ENCODE measurements at places on chromosomes 5 and 9.

DNA sequence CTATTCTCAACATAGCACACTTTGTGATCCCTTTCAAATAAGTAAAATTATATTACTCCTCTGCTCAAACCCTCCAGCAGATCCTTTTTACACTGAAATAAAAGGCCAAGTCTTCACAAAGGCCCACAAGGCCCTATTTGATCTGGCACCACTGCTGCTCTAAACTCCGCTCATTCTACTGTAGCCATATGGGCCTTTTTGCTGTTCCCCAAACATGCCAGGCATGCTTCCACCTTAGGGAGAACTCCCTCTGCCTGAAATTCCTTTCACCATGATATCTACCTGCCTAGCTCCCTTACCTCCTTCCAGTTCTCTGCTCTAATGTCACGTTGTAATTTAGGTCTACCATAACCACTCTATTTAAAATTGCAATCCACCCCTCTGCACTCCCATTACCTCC is 28.3 kb downstream of the NRG2 start:
- no peak for DNase-seq

DNA sequence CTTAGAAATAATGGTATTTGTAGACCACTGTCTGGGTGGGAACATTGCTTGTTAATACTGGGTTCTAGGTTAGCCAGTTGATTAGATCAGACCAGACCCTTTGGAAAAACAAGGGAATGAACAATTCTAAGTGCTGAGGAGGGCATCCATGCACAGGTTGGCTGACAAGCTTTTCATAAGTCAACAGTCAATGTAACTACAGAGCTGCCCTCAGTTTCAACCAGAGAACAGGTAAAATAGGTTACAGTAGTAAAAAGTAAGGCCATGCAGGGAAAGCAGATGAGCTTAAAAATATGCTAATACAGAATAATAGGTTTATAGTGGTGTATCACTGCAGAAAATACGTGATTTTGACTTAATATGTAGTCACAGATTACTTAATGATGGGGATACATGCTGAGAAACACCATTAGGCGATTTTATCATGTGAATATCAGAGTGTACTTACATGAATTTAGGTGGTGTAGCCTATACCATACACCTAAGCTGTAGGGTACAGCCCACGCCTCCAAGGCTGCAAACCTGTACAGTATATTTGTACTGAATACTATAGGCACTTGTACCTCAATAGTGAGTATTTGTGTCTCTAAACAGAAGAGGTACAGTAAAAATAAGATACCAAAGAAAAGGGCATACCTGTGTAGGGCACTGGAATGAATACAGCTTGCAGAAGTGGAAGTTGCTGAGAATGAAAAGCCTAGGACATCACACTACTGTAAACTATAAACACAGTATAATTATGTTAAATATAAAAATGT is 6.1 kb upstream of the FGF18 start:
- no peak for DNase-seq

DNA sequence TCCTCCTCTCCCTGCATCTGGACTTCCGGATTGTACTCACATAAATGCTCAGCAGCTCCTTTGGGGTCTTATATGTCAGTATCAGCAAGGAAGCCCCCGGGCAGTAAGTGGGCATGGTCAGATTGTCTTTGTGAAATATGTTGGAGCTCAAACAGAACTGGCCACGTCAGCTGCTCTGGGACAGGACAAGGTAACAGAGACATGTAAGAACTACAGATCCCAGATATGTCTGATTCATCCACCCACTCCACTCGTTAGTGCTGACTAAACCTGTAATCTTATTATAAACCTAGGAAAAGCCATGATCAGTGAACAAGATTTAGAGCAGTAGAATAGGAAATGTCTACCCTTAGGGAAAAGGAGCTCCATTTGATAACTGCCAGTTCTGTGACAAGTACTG is 561.8 kb downstream of the CETN3 start:
- DNase-seq: no peak

GRCh38 chr5:174545926-174546325 is 178.5 kb upstream of the MSX2 start:
- DNase-seq: no peak

DNA sequence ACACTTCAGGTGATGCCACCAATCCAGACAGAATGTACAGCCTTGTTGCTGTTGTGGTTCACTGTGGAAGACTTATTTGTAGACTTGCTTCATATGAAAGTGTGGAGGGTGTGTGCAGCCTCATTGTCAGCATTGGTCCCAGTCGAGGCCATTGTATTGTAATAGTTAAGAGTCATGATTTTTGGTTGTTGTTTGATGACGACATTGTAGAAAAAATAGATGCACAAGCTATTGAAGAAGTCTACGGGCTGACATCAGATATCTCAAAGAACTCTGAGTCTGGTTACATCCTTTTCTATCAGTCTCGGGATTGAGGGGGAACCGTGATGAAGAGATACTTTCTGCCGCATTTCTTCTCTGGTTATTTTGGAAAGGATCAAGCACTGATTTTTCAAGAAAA is 56.4 kb upstream of the TLX3 start:
- DNase-seq: no peak

DNA sequence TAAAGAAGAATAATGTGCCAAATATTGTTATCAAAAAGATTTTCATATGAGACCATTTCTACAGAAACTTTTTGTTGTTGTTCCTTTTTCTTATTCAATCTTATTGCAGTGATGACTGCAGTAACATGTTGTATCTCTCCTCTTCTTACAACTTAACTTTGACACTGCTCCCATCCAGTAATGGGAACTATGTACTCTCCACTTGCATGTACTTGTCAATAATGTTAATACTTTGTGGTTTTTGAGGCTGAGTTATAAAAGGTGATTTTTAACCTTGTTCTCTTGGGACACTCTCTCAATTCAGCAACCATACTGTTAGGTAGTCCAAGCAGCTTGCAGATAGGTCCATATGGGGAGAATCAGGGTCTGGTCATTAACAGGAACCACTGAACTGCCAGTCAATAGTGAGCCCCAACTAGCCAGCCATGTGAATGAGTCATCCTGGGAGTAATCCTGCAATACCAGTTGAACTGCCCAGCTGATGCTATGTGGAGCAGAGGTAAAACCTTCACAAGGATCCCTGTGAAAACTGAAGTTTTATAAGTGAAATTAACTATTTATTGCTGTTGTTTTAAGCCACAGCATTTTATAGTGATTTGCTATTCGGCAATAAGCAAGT is 199.6 kb upstream of the DAB2 start:
- no peak for DNase-seq

DNA sequence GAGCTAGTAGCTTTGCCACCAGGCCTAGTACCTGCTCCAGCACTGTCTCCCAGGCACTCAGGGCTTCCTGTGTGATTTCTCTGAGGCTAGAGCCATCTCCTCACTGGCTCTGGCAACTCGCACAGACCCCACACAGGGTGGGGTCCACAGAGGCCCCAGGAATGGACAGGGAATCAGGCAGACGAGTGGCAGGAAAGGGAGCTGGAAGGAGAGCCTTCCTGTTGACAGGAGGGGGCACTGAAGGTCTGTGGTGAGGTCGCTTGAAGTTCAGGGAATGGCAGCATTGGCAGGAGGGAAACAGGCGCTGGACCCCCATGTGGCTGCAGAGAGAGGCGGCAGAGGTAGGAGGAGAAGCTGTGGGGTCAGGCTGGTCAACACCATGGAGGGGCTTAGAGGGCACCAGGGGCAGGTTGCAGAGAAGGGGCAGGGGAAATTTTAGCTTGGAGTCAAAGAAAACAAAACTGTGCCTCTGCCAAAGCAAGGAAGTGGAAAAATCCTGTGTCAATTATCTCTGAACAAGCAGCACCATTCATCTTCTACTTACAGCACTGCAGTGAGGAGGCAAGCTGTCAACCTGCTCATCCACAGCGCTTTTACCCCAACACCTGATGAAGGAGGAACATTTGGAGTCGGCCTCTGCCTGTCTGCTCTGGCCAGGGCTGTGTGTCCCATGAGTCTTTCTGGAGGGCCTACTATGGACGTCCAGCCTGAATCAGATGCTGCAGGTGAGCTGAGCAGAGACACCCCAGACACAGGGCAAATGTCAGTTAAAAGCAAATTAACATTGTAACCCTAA is 270.2 kb downstream of the FSTL4 start:
- DNase-seq: no peak

- DNase-seq: no peak
These were observed 639.7 kb upstream of the C9orf72 start for GRCh38 chr9:28212979-28213378.

DNA sequence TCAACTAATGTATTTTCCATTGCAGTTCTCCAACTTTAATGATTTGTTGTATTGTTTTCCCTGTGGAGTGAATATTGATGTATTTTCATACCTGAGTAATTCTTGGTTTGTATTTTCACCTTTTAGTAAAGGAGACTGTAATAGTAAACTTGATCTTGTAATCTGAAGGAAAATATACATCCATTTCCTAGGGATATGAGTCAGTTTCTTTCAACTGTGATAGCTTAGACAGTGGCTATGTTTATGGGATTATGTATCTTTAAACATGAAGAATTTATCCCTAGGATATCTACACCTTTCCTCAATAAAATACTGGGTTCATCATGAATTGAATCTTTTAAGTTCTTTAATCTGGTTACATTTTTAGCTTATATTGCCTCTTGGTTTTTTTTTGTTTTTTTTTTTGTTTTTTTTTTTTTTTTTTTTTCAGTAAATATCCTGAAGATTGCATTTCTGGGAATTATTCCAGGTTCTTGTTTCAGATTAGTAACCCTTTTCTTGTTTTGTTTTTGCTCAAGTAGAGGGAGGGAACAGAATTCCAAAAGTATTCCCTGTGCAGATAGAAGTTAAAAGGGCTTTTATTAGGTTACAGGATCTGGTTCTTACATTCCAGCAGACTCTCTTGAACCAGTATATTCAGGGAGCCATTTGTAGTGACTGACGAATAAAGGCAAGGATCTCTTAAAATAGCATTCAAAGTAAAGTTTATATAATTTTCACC is 7.1 kb downstream of the WDR36 start:
- DNase-seq: no peak

- no peak for DNase-seq
These were observed 411.5 kb downstream of the NFIB start for GRCh38 chr9:13902286-13903066.

- no peak for DNase-seq
These were observed 23.1 kb upstream of the QSOX2 start for GRCh38 chr9:136268735-136269134.

DNA sequence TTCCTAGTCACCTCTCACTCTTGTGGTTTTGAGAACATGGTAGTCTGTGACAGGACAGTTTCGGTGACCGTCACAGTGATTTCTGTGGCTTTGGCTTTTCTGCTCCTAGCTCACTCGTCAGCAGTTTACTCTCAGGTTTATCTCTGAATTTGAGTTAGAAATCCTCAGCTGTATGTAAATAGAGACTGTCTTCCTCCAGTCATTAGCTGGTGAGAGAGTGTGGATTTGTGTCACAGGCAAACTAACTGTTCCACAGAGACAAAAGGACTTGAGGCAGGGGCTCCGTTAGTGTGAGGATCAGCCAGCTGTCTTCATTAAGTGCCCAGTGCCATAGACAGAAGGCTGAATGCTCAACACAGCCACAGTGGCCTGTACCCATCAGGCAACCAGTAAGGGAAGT is 131.4 kb downstream of the CD180 start:
- no peak for DNase-seq

GRCh38 chr5:28355831-28356230 is 1317.4 kb upstream of the CDH9 start:
- no peak for DNase-seq

DNA sequence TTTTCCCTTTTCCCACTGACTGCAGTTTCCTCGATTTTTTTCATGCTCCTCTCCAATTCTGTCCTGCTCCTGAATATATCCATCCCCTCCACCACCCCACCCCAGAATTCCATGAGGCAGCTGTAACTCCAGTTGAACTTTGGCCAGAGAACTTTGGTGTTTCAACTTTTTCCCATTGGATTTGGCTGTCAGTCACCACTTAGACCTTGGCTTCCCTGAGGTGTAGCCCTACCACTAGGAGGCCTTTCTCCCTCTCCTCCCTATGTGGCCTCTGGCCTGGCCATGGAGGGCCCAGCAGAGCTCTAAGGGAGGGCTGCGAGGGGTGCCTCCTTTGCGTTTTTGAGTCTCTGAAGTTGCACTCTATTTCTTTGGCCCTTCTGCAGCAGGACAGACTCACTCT is 261.3 kb downstream of the PIK3R1 start:
- no peak for DNase-seq

DNA sequence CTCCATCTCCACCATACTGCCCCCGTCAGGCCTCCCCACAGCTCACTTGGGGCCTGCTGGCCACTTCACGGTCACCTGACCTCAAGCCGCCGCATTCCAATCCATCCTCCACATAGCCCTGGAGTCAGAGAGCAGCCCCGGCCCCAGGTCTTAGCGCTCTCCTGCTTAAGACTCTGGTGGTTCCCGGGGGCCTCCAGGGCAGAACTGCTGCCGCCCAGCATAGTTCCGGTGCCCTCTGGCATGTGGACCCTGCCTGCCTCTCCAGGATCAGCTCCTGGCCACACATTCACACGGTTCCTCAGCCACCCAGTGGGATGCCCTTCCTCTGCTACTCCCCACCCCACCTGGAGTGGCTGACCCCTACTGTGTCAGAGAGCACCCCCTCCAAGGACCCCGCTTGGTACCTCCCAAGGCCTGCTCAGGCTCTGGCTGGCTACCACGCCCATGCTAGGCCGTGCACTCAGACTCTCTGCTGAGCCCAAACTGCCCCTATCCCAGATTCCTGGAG is 8.7 kb downstream of the PHYKPL start:
- DNase-seq: no peak

DNA sequence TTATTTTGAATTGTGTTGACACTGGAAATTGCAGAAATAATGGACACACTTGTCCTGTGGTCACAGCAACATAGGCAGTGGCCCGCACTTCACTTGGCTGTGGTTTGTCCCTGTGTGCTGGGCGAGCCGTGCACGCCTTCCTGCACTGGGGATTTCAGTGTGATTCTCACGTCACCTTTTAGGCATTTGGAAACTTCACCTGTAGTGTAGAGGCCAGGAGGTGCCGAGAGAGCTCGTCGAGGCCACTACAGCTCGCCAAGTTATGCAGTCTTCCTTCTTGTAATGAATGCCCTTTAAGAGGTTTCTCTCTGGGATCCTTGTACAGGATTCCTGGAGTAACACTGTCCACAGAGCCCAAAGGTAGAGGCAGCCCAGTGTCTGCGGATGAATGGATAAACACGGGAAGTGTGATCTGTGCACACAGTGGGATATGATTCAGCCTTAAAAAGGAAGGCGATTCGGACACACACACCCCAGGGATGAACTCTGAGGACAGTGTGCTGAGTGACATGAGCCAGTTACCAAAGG is 14.7 kb downstream of the TRAF2 start:
- DNase-seq: no peak

DNA sequence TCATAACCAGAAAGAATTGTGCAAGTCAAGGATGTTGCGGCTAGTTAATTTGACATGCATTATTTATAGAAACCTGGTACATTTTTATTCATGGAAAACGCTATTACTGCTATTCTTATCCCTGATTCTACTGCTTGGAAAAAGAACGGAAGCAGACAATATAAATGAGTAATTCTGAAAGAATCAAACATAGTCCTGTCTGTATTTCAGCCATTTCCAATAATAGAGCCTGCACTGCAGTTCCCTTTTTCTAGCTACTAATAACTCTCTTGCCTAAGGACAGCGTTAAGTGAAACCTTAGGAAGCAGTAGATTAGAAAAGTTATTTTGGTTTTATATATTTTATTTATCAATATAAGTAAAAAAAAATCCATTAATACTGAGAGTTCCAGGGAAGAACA is 414.9 kb downstream of the CYLC2 start:
- no peak for DNase-seq

GRCh38 chr5:178423431-178423830 is 166.8 kb downstream of the COL23A1 start:
- DNase-seq: no peak

- DNase-seq: no peak
These were observed 76.4 kb upstream of the CKMT2 start for GRCh38 chr5:81156732-81157131.
